B cell (primary cell): ENCODE measurements at places on chromosomes 1 and 21. TPM values are rescaled to one million over a fixed set of nuclear protein-coding genes. Genes with fewer than 3 reads are reported as not detected.

DNA sequence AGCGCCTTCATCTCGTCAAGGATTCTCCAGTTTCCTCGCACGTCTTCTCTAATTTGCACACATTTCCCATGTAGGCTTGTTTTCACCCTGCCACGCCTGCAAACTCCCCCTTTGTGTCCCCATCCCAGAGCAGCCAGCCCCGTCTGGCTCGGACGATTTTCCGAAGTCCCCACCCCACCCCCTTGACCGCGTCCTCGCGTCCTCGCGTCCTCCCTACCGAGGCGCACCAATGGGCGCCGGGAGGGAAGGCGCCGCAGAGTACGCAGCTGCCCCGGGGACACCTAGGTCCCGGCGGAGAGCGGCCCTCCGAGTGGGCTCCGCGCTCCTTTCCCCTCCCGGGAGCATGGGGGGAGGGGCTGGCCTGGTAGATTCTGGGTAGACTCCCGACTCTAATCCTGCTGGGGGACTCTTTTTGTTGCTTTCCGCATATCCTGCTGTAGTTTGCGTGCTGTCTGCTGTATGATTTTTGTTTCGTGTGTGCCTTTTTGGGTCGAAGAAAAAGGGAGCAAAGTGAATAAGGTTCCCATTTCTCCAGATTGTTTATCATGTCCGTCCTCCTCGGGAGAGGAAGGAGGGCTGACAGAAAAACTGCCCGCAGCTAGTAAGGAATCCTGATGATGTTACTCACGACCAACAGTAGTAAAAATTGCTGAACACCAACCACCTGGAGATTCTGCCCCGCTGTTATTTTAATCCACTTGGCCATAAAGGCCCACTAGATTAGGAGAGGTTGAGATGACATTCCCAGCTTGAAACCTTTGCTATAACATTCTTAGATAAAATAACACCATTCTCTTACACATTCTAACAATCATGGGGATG, 1.5 kb downstream of the CACHD1 start:
- DNase-seq: no peak

The C1orf210 gene
- not detected in 2 replicates for polyA plus RNA-seq

- DNase-seq: no peak
These were observed 19.5 kb downstream of the ATF3 start for GRCh38 chr1:212628046-212628445.

DNA sequence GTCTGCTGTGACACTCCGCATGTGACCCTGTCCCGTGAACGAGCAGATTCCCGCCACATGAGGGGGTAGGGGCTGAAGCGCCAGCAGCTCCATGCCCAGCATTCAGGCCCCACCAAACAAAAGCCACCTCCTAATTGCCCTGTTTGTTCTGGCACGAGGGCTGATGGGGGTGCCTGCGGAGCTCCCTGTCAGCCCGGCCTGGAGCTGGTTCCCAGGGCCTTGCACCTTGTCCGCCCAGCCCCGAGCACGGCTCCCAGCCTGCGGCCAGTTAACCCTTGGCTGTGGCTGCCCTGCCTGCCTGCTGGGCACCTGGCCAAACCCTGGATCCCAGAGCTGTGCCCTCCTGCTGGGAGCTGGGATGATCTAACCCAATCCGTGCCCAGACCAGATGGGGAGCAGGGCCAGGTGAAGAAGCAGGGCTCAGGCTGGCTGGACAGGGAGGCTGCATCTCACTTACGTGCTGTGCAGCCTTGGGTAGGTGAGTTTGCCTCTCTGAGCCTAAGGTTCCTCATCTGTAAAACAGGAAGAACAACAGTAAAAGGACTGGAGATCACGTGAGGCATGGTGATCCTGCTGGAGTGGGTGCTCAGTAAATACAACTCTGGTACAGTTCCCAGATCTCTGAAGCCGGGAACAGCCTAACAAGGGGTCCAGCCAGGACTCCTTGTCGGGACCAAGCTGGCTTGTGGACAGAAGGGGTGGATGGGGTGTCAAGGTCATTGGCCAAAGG, 110.9 kb upstream of the IFFO2 start:
- no peak for DNase-seq

DNA sequence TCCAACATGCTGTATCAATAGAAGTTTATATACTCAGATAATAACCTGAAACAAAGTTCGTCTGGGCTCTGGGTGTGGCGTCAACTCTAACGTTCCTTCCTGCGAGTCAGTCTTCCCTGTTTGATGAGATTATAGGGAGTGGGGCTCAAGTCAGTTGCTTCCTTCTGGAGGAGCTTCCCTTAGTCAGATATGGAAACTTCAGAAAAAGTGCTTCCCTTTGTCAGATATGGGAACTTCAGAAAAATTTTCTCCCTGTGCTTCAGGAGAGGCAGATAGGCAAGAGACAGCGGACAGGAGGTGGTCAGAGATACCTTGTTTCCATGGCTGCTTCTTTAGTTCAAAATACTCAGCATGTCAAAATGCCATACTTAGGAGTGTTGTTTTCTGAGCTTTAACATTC, 51.1 kb upstream of the PRDX6 start:
- DNase-seq: no peak

The CLCA1 gene
- not detected in 2 replicates for polyA plus RNA-seq

DNA sequence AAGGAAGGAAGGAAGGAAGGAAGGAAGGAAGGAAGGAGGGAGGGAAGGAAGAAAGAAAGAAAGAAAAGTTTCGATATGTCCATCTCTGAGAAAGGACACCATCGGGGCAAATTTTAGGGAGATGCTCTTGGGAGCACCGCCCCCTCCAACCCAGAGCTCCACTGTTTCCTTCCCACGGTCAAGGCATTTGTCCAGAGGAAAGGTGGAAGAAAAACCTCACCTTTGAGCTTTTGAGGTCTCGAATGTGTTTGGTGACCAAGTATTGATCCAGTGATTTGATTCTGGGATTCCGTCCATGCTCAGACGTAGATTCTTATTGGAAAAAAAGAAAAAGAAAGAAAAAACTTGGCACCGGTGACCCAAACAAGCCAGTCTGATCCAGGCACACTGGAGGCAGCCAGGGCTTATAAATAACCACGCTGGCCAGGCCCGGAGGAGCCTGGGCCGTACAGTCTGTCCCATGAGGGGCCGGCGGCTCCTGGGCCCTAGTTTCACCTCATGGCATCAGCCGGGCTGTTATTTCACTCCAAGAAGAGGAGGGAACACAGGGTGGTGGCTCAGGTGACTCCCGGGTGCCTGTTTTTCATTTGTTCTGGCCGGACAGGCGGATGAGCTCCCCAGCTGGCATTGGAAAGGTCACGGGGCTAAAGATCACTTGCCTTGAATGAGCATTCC, 36.1 kb upstream of the SLC25A33 start:
- DNase-seq: no peak

DNA sequence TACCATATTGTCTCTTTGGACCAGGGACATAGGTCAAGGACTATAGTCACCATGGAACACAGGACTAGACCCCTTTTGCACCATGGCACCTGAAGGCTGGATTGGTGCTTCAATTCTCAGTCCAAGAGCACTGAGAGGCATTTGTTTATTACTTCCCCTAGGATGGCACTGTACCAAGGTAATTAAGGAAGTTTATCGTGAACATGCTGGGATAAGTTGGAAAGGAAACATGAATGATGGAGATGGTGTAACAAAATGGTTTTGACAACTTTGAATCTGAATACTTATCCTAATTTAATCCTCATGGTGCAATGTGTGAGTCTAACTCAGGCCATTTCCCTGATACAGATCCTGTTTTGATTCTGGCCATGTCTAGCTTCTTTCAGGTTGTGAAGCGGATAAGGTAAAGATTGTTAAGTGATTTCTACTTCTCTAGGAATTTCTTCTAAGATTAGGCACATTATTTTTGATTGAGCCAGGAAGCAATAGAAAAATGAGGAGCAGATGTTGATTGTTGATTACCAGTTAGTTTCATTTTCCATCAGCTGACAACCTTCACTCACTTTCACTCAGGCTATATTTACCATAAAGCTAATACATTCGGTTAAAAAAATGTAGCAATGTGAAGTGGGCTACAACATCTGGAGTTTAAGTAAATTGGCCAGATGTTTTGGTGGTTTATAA, 37.3 kb upstream of the SIPA1L2 start:
- DNase-seq: no peak

DNA sequence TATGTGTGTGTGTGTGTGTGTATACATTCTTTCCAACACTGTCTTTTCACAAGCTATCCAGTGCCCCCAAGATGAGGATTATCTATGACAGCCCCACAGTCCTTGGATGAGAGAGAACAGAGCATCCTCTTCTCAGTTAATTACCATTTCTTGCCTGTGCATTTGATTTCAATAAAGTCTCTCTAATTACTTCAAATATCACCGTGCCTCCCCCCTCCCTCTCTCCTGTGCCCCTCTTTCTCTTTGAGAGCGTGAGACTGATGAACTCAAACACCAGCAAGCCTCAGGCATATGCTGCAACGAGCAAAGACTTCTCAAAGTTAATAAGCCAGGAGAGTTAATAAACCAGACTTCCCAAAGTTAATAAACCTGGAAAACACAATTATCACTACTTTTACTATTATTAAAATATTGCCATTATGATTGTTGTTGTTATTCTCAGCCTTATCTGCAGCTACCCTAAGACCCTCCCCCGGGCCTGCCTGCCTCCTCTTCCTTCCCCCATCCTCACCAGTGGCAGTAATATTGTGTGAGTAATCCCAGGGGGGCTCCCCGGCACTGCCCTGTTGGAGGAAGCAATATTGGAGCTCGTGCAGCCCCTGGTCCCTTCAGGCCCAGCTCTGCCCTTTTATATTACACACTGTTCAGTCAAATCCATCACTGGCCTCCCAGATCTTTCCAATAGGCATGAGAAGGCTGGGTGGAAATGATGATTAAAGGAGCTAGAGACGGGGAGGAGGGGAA, 30.9 kb downstream of the LMX1A start:
- DNase-seq: no peak

DNA sequence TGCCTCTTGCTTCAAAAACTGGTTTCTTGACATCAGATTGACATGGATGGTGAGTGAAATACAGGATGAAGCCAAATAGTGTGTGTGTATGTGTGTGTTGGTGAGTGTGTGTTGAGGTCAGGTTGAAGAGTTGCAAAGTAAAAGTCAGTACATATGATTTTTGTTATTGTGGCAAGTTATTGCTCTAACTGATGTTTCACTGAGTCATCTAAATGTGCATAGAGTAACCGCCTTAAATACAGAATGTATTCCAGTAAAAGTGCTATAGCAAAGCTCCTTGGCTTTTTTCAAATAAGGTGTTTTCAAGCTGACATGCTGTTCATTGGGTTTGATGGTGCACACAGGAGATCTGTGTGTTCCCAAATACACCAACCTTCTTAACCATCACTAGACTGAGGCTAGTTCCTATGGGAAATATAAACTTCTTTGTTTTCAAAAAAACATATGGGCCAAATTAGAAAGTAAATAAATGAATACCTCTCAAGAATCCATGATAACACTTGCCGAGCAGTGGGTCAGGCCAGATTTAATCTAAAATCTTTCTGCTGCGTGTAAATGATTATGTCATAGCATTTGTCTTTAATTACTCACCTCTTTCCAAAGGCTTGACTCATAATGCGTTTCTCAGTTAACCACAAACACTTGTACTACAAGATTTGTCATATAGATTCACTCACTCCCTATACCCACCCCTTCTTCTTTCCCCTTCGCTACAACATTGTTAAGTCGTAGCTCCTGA, 151.1 kb downstream of the LYPLAL1 start:
- no peak for DNase-seq

- DNase-seq: no peak
These were observed 975.7 kb upstream of the PRMT6 start for GRCh38 chr1:106080608-106081325.

- DNase-seq: no peak
These were observed 284.7 kb downstream of the CAMTA1 start for GRCh38 chr1:7069931-7070330.

GRCh38 chr21:45332415-45332814, 44.7 kb upstream of the POFUT2 start:
- no peak for DNase-seq

DNA sequence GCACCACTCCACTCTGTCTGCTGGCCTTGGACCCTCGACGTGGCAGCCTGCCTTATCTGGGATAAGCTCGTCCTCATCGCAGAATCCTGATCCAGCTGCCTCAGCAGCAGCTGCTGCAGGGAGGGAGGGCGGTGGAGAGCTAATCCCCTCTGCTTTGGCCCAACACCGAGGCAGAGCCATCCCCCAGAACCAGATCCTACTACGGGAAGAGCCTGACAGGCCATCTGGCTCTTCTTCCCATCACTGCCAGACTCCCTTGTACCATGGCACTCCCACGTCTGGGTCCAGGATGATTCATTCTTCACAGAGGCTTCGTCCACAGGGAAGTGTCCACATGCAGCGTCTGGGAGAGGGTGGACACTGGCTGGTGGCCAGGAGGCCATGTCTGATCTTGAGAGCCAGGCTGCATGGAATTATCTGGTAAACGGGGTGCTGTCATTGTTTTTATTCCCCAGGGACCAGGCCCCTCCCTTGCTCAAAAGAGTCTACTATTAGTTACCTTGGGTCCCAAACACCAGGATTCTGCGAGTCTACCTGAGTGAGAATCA, 14.6 kb upstream of the PKP1 start:
- DNase-seq: no peak

The SYF2 gene
- polyA plus RNA-seq: 21.9 and 58.0 TPM in 2 replicates

GRCh38 chr1:58778385-58779000, 5.4 kb downstream of the JUN start:
- DNase-seq: no peak
